Stimulated activated CD8-positive, alpha-beta memory T cell treated with anti-CD3 and anti-CD28 coated beads, Interleukin-15, amount 100 ng/mL, for 24 hours (primary cell): ENCODE measurements at places on chromosomes 1 and 21.

DNA sequence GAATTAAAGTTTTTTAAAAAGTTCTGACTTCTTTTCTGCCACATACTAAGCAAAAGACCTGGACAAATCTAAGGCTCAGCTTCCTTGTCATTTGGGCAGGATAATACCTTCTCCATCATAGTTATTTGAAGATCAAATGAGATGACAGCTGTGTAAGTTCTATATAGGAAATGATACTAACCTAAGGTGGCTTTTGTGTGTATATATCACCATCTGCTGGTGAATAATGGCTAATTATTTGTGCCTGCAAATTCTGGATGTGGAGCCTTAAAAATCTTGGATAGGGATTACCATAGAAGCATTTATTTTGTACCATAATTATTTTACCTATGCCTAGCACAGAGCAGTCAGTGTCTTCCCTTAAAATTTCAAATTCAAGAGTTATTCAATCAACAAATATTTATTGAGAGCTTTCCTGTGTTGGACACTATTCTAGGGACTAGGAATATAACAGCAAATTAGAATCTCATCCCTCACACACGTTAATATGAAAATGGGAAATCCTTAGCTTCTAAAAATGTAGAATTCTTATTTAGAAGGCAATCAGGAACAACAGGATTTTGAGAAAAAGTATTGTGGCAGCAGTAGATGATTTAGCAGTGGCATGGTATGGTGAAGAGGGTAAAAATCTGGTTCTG, 89.8 kb downstream of the TMEM200B start:
- DNase-seq: no peak

- DNase-seq: no peak
Measured at GRCh38 chr1:80392529-80392928, 1386.0 kb upstream of the ADGRL4 start.

DNA sequence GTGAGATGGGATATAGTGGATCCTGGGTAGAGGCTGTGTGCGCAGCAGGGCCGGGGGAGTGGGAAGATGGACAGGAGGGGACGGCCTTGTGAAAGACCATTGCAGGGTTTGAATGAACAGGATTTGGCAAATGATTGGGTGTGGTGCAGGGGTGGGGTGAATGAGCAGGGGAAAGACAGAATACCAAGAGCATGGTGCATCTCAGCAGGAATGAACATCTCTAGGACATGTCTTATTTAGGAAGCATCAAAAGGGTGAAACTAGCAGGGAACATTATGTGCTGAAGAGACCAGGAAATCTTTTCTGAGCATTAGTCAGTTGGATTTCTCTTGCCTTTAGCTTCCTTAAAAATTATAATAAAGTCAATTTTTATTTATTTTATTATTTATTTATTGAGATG, 60.6 kb upstream of the SLC2A1 start:
- no peak for DNase-seq

DNA sequence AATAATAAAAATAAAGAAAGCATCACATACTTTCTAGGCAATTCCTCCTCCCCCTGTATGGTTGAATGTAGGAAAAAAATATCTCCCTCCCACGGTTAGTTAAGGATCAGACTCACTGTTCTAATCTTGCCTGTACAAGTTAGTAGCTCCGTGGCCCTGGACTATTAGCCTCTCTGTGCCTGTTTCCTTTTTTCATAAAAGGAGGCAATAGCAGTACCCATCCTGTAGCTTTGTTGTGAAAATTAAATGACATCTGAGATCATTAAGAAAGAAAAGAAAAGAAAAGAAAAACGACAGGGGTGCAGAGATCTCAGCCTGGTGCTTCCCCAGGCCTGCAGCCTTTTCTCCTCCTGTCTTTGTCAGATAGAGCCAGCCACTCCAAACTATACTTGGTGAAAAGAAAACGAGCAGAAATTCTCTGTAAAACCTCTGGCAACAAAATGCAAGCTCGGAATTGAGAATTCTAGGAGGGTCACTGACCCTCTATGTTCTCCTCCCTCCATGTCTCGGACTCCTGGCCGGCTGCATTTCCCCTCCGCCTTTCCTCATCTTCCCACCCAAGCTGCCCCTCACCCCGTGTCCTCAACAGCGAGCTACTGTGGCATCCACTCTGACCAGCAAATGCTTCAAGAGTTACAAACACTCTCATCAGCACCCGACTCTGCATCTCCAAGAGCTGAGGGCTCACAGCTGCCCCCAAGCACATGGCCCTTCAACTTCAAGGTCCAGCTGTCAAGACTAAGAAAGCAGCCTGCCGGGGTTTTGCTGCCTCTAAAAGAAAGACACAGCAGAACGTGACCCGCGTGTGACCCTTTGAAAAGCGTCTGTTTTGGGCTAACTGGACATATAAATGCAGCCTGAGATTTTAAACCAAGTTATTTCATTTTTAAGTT, 13.6 kb downstream of the RIPK4 start:
- no peak for DNase-seq

DNA sequence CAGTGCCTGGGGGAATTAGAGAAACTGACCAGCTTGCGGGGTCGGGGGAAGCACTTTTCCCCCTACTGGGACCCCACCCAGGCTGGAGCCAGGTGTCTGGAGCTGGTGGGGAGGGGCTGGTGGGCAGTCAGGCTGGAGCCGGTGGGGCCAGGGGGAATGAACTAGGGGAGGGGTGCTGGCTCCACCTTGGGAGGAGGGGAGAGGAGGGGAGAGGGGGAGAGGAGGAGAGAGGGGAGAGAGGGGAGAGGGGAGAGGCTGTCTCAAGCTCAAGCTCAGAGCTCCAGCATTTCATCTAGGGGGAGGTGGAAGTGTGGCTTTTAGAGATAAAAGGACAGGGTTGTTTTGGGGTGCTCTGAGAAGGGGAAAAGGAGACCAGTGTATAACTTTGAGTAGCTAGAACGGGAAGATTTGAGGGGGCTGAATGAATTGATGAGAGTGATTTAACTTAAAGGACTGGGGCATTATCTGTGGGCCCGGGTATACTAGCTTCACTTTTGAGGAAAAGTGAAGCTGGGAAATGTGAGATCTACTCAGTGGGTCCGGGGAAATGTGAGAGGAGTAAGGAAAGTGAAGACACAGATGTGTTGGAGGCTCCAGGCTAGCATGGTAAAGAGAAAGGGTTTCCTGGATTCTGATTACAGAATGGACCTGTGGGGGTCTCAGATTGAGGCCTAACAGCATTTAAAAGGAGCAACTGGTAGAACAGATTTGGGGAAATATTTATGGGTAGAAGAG, 2.8 kb downstream of the EFNA1 start:
- DNase-seq: no peak

DNA sequence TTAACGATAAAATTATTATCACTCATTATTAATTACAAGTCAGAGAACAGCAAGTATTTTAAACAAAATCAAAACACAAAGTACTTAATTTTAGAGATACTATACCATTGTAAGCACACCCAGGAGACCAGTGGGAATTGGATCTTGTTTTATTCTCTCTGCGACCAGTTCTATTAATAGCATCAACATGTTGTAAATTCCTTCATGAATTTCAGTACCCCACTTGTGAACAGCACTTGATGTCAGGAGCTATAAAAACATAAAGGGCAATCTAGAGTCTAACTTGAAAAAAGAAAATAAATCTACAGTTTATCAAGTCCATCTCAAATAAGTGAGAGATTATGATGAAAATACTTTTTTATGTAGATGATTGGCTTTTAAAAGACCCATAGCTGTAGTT, 42.9 kb downstream of the USP24 start:
- no peak for DNase-seq

DNA sequence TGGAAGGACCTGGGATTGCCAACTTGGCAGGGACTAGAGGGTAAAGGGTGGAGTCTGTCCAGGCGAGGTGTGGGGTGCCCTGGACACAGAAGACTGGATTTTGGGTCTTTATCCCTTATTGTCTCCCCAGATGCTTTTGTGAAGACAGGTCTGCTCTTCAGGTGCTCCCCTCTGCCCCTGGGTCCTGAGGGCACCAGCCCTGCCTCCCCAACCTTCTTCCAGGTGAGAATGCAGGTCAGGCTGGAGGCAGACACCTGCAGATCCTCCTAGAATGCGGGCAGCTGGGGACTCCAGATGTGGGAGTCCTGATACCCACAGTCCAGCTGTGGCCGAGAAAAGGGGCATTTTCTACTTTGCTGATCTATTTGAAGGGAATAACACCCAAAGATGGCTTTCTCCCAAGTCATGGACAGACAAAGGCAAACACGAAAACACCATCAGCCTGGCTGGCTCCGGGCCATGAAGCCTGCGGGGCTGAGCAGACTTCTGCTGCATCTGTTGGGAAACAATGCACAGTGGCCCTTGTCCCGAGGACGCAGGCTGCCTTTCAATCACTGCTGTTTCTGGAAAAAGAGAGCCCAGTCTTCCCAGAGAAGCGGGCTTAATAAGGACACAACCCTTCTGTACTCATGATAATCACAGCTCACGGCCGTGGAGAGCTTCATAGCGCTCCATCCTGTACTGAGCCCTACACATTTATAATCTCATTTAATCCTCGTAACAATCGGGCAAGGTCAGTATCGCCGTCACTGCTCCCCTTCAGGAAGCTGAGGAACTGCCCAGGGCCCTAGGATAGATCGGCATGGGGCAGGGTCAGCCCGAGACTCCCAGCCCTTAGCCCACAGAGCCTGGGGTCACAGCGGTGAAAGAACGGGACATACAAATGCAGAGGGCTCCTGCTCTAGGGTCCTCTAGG, 62.0 kb upstream of the ABCG1 start:
- no peak for DNase-seq

DNA sequence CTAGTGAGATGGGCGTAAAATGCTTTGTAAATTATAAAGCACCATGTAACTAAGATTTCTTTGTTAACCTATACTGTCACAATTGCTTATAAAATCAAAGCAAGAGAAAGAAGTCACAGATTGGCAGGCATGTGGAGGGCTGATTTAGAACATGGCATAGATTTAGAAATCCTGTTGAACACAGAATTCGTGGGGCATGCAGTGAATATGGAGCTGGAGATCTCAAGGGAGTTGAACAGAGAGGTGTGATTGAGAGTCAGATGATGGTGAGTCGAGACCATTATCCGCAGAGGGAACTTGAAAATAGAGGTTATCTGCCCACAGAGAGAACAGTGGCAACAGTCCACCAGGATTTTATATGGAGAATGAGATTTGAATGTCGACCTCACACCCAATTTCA, 27.6 kb downstream of the PBX1 start:
- DNase-seq: no peak

DNA sequence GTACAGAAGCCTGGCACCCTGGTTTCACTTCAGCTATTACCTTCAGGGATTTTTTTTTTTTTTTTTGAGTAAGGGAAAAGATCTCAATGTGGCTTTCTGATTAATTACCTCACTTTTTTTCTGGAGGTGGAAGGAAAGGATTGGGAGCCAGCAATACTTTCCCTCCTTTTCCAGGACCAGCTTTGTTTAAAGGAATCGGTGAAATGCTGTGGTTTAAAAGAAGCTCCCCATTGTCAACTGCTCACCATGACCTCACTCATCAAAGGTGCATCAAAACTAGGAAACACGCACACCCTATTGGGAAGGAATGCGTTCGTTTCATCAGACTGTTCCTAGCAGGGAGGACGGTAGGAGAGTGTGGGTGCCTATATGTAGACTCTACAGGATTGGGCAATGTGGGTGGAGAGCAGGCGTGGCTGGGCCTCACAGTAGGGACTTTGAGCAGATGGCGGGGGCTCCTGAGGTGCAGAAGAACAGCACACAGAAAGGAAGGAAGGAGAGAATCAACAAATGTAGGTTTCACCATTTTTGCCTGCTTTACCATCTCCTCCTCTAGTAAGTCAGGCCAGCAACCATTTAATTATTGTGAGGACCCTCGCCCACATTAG, 13.0 kb downstream of the PHGDH start:
- DNase-seq: no peak
